Stromal cell of bone marrow (primary cell): ENCODE measurements at places on chromosomes 13 and 19.
A peak's percentile ranks its signal among the peaks of the same experiment; 100 is the strongest.

GRCh38 chr19:13154241-13154778, 4.1 kb downstream of the IER2 start:
- peak; percentile 86 for DNase-seq

- DNase-seq, result no peak
Measured at GRCh38 chr19:42411581-42412178, 15.5 kb downstream of the LIPE start.

GRCh38 chr13:31947506-31947905, 84.1 kb upstream of the FRY start:
- no peak for DNase-seq

- DNase-seq, result no peak
Measured at GRCh38 chr13:49246850-49247642, 679 bp upstream of the CDADC1 start.

DNA sequence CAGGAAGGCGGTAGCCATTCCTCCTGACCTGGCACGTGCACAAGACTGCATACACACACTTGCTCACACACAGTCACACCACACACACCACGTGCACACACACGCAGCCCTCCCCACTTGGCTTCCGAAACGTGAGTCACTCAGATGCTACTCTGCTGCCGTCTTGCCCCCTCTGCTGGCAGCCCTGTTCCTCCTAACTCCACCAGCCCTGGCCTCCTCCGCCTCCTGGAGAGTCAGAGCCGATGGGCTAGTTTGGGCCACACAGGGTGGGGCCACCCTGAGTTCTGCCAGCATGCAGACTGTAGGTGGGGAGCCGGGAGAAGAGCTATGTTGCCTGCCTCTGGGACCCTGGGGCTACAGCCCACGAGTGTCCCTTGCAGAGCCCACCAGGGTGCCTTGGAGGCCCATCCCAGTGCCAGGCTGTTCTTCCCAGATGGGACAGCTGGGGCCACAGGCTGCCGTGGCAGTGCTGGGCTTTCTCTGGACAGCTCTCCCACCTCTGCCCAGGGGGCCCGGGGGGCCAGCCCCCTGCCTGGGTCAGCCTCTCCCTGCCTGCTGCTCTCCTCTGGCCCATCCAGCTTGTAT, 12.1 kb downstream of the PIN1 start:
- peak; percentile 84 for DNase-seq

DNA sequence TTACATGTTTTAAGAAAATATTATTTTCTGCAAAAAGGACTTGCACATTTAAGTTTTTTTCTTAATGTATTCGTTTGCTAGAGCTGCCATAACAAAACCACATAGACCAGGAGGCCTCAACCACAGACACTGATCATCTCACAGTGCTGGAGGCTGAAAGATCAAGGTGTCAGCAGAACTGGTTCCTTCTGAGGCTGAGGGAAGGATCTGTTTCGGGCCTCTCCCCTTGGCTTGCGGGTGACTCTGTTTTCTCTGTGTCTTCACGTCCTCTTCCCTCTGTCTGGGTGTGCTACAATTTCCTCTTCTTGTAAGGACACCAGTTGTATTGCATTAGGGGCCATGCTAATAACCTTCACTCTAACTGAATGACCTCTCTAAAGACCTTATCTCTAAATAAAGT, 364.2 kb downstream of the IRS2 start:
- DNase-seq, result no peak

GRCh38 chr19:18924684-18925213, 5.2 kb downstream of the DDX49 start:
- no peak for DNase-seq

DNA sequence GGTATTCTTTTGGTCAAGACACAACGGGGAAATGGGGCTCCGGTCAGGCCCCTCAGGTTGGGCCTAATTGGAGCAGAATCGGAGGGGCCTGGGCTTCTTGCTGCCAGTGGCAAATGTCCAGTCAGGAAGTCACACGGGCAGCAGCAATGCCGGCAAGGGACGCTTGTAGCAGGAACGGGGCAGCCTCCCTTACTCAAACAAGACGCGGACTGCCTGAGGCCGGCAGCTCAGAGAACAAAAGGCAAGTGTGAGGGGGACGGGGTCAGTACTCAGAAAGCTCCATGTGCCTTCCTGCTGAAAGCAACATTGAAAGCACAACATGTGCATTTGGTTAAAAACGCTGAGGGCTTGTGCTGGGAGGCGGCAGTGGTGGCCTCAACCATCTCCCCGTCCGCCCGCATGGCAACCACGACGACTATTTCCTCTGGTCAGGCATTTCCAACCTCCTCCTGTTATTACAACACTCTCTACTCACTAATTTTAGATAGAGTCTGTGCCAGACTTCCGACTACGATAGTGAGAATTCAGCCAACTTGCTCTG, 20.5 kb upstream of the RASA3 start:
- DNase-seq, result no peak

- DNase-seq, result no peak
Measured at GRCh38 chr13:78806457-78806856, 147.5 kb upstream of the OBI1 start.

GRCh38 chr13:39311619-39312018, 273.4 kb downstream of the NHLRC3 start:
- no peak for DNase-seq

DNA sequence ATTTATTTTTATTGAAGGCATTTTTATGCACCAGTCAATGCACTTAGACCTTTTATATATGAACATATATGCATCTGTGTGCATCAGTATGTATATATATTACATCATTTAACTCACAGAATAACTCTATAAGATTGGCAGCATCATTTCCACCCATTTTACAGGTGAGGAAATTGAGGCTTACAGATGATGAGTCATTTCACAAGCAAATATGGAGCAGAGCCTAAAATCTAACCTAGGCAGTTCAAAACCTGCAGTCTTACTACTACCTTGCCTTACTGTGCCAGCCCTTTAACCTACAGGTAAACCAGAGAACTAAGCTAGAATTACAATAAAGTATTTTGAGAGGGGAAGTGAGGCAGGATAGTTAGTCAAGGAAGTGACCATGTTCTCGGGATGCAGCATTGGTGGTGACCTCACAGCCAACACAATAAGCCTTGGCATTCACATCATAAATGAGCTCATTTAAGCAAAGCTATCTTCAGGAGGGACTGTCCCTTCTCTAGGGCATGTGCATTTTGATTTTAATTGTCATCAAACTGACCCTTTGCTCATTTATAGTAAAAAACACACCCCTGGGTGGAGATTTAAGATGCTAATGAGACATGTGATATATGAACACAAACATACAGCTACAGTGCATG, 274.3 kb downstream of the DCLK1 start:
- DNase-seq, result no peak

GRCh38 chr13:46386392-46387063, 524 bp downstream of the RUBCNL start:
- no peak for DNase-seq

- DNase-seq, result no peak
Measured at GRCh38 chr19:55663846-55664536, 9.2 kb downstream of the U2AF2 start.

DNA sequence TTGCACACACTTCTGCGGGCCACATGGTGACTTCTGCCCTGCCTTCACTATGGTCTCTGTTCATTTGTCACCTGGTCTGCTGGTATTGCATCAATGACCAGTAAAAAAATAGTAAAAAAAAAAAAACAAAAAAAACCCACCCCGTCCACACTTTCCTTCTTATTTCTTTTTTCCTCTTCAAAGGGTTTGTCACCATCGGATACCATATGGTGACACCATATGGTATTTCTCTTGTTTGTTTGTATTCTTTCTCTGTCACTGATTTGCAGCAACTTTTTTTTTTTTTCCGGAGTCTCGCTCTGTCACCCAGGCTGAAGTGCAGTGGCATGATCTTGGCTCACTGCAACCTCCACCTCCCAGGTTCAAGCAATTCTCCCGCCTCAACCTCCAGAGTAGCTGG, 26.2 kb upstream of the OR7C2 start:
- no peak for DNase-seq

DNA sequence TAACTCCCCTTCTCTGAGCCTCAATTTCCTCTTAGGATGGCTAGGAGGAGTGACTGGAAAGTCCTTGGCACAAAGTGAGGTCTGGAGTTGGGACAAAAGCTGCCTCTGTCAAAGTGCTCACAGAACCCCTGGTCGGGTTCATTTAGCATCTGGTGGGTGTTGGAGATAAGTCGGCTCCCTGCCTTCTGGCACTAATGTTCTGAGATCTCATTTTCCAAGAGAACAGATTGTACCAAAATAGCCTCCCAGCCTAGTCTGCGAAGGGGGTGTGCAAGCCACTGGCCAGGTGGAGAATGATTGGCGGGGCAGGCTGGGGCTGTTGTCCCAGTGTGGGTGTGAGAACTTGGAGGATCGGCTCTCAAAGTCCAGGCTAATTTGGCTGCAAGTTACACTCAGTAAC, 20.7 kb upstream of the NWD1 start:
- DNase-seq, result no peak

DNA sequence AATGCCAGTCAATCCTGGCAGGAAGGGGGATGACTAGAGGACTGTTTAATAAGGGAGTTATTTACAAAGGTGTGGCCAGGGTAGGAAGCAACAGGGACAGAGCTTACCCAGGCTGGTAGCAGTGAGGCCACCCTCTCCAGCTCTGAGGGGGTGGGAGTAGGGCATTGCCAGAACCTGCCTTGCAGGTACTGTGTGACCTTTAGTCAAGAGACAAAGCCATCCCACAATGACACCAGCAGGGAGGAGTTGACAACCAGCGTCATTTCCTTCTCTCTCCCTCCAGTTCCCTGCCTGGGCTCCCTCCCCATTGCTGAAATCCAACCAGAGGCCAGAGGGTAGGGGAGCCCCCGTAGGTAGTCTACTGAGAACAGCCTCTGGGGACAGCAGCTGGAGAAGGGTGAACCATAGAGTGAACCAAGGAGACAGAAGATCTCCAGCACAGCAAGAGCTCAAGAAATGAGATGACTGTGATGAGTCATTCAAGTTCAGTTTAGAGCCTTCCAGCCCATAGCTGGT, 33.3 kb upstream of the SPATA13 start:
- no peak for DNase-seq

DNA sequence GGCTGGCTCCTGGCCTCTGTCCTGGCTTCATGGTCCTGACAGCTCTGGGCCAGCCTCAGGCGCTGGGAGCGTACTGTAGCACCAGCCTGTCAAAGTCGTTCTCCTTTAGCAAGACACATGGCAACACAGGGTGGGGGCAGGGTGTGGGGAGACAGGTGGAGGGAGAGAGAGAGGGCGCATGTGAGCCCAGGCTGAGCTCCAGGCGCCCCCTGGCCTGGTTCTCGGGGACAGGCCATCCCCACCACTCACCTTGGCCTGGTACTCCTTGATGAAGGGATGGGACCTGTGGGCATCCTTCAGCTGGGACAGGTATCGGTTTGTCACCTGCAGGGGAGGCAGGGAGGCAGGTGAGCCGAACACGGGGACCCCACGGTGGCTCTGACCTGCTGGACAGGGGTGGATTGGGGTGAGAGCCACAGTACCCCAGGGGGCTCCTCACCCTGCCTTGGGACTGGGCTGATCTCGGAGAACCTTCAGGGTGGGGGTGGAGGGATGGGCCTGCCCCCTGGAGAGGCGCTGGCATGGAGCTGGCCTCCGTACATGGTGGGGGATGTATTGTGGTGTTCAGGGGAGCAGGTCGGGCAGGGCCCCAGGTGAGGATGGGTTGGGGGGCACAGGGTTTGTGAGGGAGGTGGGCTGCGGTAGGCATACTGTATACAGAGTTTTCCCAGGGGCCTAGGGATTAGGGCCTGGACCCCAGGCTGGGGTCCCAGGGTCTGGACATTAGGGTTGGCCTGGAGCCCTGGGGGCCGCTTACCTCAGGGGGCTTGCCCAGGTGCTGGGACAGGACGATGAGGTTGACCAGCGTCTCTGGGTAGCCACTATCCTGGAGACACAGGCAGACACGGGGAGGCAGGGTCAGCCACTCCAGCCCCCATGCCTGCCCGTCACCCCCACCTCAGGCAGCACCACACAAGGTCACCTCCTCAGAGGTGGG, 3.9 kb upstream of the CERS1 start:
- DNase-seq, result no peak

DNA sequence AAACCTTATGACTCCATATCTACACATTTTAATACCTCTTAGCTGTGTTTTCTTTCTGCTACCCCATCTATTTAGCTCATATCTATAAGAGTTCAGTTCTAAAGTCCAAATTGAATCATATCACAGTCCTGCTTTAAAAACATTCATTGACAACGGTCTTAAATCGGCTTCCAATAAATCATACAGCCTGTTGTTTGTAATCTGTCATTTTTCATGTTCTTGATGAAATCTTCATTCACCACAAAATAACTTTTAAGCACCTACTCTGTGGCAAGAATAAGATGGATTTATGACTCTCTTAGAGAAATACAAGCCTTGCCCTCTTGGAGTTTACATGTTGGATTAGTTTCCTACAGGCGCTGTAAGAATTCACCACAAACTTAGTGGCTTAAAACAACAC, 450.9 kb upstream of the GPC6 start:
- no peak for DNase-seq
